ENCODE measurements at places on chromosomes 13 and 19.

- no peak overlapping the region for H3K4me3 ChIP-seq
- DNase-seq, result no peak
- H3K27ac ChIP-seq, result no peak overlapping the region
- H3K4me1 ChIP-seq, result no peaks in the 10 kb centered on the region
- H3K36me3 ChIP-seq, result no peaks in the 10 kb centered on the region
- H3K27me3 ChIP-seq, result no peaks in the 10 kb centered on the region
Observed at GRCh38 chr13:33207615-33207961, 78.0 kb downstream of the STARD13 start.

DNA sequence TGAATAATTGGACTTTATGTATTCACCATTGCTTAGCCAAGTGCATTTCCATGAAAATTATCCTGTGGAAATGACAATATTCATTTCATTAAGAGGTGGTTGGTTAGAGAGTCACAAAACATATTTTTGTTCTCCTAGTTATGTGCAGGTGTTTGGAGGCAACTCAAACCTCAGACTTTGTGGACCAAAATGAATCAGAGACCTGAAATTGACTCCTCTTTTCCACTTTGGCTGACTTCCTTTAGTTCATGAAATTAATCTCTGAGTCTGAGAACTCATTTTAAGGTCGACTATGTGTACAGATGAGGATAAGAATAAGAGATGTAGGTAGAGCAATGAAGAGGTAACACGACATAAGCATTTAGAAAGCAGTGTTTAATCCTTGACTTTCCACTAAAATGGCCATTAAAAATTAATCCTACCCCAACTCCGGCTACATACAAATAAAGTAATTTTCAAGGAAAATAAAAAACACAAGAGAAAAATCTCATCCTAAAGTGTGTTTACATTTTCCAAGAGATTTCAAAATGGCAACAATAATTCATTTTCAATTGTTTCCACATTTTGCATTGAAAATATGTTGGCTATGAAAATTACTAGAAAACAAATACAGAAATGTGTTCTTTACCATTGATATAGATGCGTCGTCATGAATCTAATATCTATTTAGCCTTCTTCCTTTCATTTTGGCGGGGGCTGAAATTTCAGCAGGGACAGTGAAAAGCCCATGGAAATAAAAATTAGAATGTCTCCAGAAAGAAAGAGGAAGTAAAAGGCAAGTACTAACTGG is 185.4 kb upstream of the CSNK1A1L start:
- DNase-seq, result no peak
- H3K27ac ChIP-seq, result no peak overlapping the region
- H3K27me3 ChIP-seq, result no peaks in the 10 kb centered on the region
- H3K36me3 ChIP-seq, result no peaks in the 10 kb centered on the region
- H3K4me1 ChIP-seq, result no peaks in the 10 kb centered on the region

- no peak for DNase-seq
- H3K4me1 ChIP-seq, result no peaks in the 10 kb centered on the region
- no peak overlapping the region for H3K4me3 ChIP-seq
- H3K27me3 ChIP-seq, result no peaks in the 10 kb centered on the region
Observed at GRCh38 chr19:6215701-6216235, 64.0 kb downstream of the MLLT1 start.

- peak; percentile 34 for DNase-seq
- H3K4me3 ChIP-seq, result peak overlapping the region; percentile 88
- peaks cover 11% of the 10 kb centered on the region for H3K36me3 ChIP-seq
Observed at GRCh38 chr19:13153569-13154240, 3.5 kb downstream of the IER2 start.

- H3K27me3 ChIP-seq, result peaks cover 13% of the 10 kb centered on the region
- no peak overlapping the region for H3K27ac ChIP-seq
Observed at GRCh38 chr19:6108721-6109633, 1.3 kb downstream of the RFX2 start.

DNA sequence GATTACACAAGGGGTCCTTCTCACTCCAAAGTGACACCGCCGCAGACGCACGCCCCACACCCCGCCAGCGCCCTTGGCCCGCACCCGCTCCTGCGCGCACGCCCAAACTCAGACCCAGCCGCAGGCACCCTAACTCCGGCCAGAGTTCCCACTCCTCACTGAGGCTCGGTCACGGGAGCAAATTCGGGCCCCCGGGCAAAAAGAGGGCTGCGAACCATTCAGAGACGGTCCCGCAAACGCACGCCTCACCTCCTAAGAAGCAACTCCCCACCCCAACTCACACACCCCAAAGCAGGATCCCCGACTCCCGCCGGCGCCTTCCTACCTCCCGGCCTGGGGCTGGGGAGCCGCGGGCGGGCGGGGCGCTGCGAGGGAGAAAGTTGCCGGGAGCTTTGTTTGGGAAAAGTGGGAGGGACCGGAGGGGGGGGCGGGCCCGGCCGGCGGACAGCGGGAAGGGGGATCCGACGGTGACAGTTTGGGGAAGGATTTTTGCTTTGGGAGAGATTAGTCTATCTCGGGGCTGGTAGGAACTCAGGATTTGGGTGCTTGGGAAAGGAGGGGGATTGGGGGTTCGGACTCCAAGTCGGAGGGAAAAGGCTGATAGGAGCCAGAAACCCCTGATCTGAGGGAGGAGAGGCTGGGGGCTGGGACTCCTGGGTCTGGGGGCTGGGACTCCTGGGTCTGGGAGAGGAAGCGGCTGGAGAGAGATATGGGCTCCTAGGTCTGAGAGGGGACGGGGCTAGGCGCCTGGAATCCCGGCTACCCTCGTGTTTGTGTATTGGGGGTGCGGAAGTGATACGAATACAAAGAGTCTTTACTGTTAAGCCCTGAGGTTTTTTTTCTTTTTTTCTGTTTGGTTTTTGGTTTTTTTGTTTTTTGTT is at the start of gene TEAD2:
TEAD2 (minus strand) TSS at position 369 of the 881 bp plus-strand sequence. CDS start 2,341 bp downstream, outside the sequence.
- no peak for DNase-seq
- no peak within 1 kb of the TSS for H3K4me3 ChIP-seq
- no peaks in the 10 kb centered on the region for H3K36me3 ChIP-seq
- no peaks in the 10 kb centered on the region for H3K4me1 ChIP-seq

GRCh38 chr13:91824416-91824815 is 426.0 kb downstream of the GPC5 start:
- no peak overlapping the region for H3K4me3 ChIP-seq
- no peak for DNase-seq
- no peaks in the 10 kb centered on the region for H3K36me3 ChIP-seq
- H3K27ac ChIP-seq, result no peak overlapping the region
- no peaks in the 10 kb centered on the region for H3K27me3 ChIP-seq
- no peaks in the 10 kb centered on the region for H3K4me1 ChIP-seq

GRCh38 chr13:44271031-44271455 is 102.6 kb upstream of the SERP2 start:
- H3K27me3 ChIP-seq, result no peaks in the 10 kb centered on the region
- H3K27ac ChIP-seq, result no peak overlapping the region
- no peak overlapping the region for H3K4me3 ChIP-seq
- no peak for DNase-seq
- peaks cover 34% of the 10 kb centered on the region for H3K4me1 ChIP-seq
- no peaks in the 10 kb centered on the region for H3K36me3 ChIP-seq

GRCh38 chr13:80778297-80778696 is 437.4 kb upstream of the SPRY2 start:
- H3K27me3 ChIP-seq, result no peaks in the 10 kb centered on the region
- H3K4me1 ChIP-seq, result no peaks in the 10 kb centered on the region
- H3K36me3 ChIP-seq, result no peaks in the 10 kb centered on the region
- H3K4me3 ChIP-seq, result no peak overlapping the region

GRCh38 chr19:40279761-40280607 is 5.2 kb downstream of the AKT2 start:
- peaks cover 26% of the 10 kb centered on the region for H3K4me1 ChIP-seq
- no peak overlapping the region for H3K27ac ChIP-seq
- H3K4me3 ChIP-seq, result no peak overlapping the region
- DNase-seq, result no peak
- no peaks in the 10 kb centered on the region for H3K27me3 ChIP-seq
- peaks cover 28% of the 10 kb centered on the region for H3K36me3 ChIP-seq

DNA sequence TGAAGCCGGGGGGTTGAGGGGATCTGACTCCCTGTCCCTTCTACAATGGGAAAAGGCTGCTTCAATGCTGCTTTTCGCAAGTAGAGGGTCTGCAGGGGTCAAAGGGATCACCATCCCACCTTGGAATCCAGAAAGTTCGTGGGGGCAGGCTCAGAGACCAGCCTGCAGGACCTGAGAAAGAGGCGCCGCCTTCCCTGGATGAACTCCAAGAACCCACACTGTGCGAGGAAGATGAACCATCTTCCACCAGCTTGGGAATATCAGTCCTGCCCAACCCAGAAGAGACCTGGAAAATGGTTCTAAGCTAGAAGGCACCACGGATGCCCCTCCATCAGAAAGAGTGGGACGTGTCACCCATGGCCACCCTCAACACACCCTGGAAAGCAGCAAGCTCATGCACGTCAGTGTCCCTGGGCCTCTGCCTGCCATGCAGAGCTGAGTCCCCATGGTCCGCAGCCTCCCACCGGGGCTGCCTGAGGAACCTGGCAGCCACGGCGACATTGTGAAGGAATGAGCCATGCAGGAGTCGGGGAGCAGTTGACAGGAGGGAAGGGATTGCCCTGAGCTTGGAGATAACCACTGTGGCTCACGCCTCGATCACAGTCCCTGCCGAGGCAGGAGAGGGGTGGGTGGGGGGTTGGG is 14.6 kb downstream of the RAB3D start:
- peak; percentile 49 for DNase-seq
- H3K27ac ChIP-seq, result peak overlapping the region; percentile 99
- H3K36me3 ChIP-seq, result peaks cover 26% of the 10 kb centered on the region
- peaks cover 60% of the 10 kb centered on the region for H3K4me1 ChIP-seq
- H3K4me3 ChIP-seq, result no peak overlapping the region

- H3K4me1 ChIP-seq, result no peaks in the 10 kb centered on the region
- H3K27me3 ChIP-seq, result no peaks in the 10 kb centered on the region
- DNase-seq, result no peak
- no peaks in the 10 kb centered on the region for H3K36me3 ChIP-seq
Observed at GRCh38 chr13:103255587-103256301, 189.5 kb upstream of the SLC10A2 start.

DNA sequence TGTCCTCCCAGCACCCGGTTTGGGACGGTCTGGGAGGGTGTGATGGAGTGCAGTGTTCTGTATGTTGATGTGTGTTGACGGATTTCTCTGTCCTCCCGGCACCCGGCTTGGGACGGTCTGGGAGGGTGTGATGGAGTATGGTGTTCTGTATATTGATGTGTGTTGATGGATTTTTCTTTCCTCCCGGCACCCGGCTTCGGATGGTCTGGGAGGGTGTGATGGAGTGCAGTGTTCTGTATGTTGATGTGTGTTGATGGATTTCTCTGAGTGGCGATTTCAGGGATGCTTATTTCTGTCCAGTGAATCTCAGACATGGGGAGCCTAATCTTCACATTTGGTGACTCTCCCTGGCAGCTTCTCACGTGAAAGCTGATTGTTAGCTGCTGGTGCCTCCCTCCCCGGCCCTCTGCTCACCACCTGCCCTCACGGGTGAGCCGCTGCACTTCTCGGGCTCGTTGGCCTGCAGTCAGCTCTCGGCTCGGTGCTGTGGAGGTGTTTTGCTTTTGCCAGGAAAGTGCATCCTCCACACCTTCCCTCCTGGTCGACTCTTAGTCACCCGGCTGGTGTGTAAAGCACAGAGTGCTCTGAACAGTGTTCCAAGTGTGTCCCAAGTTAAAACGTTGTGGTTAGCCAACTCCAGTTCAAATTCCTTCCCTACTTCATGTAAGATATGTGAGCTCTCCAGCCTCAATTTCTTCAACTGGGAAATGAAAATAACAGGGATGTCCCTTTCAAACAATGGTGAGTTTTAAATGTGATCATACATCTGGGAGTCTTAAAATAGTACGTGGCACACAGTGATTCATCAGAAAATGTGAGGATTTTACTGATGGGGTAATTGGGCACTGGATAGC is 54.6 kb downstream of the ATP11A start:
- no peak overlapping the region for H3K4me3 ChIP-seq
- DNase-seq, result no peak
- no peaks in the 10 kb centered on the region for H3K27me3 ChIP-seq
- no peaks in the 10 kb centered on the region for H3K36me3 ChIP-seq
- no peaks in the 10 kb centered on the region for H3K4me1 ChIP-seq
- no peak overlapping the region for H3K27ac ChIP-seq

DNA sequence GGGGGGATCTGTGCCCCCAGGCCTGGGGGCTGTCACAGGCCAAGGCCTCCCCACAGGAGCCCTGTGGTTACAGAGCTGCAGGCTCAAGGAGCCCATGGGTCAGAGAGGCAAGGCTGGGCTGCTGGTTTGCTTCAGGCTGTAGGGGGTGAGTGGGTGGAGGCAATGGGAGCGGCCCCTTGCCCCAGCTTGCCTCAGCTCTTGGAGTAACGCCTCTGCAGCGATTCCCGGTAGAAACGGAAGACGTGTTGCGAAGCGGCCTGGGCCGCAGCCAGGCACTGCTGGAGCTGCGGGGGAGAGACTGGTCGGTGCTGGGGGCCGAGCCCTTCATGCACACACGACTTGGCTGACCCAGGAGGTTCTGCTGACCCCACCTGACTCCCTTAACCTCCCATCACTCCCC is 10.1 kb downstream of the TMEM91 start:
- no peak overlapping the region for H3K27ac ChIP-seq
- no peak for DNase-seq
- H3K27me3 ChIP-seq, result no peaks in the 10 kb centered on the region
- no peaks in the 10 kb centered on the region for H3K4me1 ChIP-seq
- H3K36me3 ChIP-seq, result peaks cover 69% of the 10 kb centered on the region
- no peak overlapping the region for H3K4me3 ChIP-seq

- H3K27me3 ChIP-seq, result no peaks in the 10 kb centered on the region
- no peaks in the 10 kb centered on the region for H3K36me3 ChIP-seq
- no peaks in the 10 kb centered on the region for H3K4me1 ChIP-seq
- H3K27ac ChIP-seq, result no peak overlapping the region
Observed at GRCh38 chr13:36133950-36134626, 2.9 kb upstream of the DCLK1 start.

DNA sequence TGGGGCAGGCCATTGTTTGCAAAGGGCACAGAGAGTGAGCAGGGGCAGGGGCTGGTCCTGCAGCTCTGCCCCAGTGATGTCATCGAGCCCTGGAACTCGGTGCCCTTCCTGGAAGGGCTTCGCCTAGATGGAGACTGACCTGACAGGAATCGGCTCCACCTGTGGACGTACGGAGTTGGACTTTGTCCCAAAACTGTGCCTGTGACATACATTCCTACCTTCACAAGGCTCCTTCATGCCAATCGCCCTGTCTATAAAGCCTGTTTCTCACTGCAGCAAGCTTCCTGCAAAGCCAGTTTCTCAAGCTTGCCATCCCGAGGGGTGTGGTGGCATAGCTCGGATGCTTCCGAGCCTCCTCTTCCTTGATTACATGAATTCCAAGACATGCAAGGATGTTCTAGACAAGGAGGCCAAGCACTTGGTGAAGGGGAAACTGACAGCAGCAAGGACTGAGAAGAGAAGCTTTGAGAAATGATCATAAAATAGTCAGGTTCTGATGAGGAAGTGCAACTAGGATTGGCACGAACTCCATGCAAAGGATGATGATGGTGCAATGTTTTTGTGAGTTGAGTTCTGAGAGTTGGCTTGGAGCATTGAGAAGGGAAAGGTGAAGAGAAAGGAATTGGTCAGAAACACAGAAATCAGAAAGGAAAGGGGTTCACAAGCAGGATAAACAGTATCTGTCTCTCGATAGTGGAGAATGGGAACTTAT is 73.6 kb upstream of the STK24 start:
- no peak overlapping the region for H3K4me3 ChIP-seq
- no peak for DNase-seq
- H3K27me3 ChIP-seq, result peaks cover 16% of the 10 kb centered on the region
- 0 out of 2 replicates have a peak, but pooled peaks cover 2% of the 10 kb centered on the region for H3K4me1 ChIP-seq
- H3K36me3 ChIP-seq, result no peaks in the 10 kb centered on the region
- H3K27ac ChIP-seq, result no peak overlapping the region

- no peak overlapping the region for H3K27ac ChIP-seq
- H3K27me3 ChIP-seq, result peaks cover 5% of the 10 kb centered on the region
- H3K36me3 ChIP-seq, result no peaks in the 10 kb centered on the region
- H3K4me1 ChIP-seq, result no peaks in the 10 kb centered on the region
Observed at GRCh38 chr19:40932008-40932959, 50.3 kb upstream of the CYP2A7 start.

GRCh38 chr19:49419173-49419572 is 4.1 kb downstream of the PTH2 start:
- H3K27me3 ChIP-seq, result peaks cover 10% of the 10 kb centered on the region
- no peak overlapping the region for H3K27ac ChIP-seq
- no peak overlapping the region for H3K4me3 ChIP-seq
- H3K4me1 ChIP-seq, result peaks cover 7% of the 10 kb centered on the region
